H9 (cell line): ENCODE measurements at places on chromosomes 4 and X. TPM values are rescaled to one million over a fixed set of nuclear protein-coding genes. Genes with fewer than 3 reads are reported as not detected.

- no peak for DNase-seq
Observed at GRCh38 chr4:141155586-141155985, 22.3 kb upstream of the RNF150 start.

GRCh38 chr4:79163981-79164490, 161.8 kb downstream of the NAA11 start:
- no peak for DNase-seq

The ZFP42 gene
- 191 and 193 TPM in 2 replicates for total RNA-seq

The CCKAR gene
- not detected in 2 replicates for total RNA-seq

The LYAR gene
- 47.0 and 50.9 TPM in 2 replicates for total RNA-seq
